ENCODE measurements at places on chromosomes 5 and 9. TPM values are rescaled to one million over a fixed set of nuclear protein-coding genes. Genes with fewer than 3 reads are reported as not detected.
A peak's percentile ranks its signal among the peaks of the same experiment; 100 is the strongest.

PCDHB9 gene
- total RNA-seq = 3.1 TPM

- no peak overlapping the region for H3K27ac ChIP-seq
- DNase-seq = no peak
- no peaks in the 10 kb centered on the region for H3K27me3 ChIP-seq
- H3K4me3 ChIP-seq = no peak overlapping the region
- H3K4me1 ChIP-seq = peaks cover 12% of the 10 kb centered on the region
- no peaks in the 10 kb centered on the region for H3K36me3 ChIP-seq
These were observed 345.9 kb downstream of the EFNA5 start for GRCh38 chr5:107324809-107325208.

DNA sequence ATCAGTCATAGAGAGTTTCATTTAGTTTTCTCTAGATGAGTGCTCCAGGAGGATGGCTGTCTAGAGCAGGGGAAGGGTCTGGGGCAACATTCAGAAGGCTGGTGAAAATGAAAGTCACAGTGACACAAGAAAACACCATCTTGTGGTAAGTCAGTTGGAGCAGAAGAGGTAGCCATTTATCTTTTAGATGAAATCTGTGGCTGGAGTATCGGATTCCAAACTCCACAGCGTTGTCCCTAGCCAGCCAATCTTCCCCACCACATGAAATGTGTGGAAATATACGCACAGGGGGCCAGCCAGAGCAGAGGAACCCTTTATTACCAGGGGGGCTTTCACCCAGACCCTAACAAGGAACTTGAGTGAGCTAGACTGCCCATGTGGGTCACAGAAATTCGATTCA is 15.9 kb upstream of the TNFAIP8 start:
- no peak overlapping the region for H3K4me3 ChIP-seq
- no peak for DNase-seq
- peaks cover 38% of the 10 kb centered on the region for H3K4me1 ChIP-seq
- H3K27me3 ChIP-seq = no peaks in the 10 kb centered on the region
- H3K27ac ChIP-seq = no peak overlapping the region
- no peaks in the 10 kb centered on the region for H3K36me3 ChIP-seq

DNA sequence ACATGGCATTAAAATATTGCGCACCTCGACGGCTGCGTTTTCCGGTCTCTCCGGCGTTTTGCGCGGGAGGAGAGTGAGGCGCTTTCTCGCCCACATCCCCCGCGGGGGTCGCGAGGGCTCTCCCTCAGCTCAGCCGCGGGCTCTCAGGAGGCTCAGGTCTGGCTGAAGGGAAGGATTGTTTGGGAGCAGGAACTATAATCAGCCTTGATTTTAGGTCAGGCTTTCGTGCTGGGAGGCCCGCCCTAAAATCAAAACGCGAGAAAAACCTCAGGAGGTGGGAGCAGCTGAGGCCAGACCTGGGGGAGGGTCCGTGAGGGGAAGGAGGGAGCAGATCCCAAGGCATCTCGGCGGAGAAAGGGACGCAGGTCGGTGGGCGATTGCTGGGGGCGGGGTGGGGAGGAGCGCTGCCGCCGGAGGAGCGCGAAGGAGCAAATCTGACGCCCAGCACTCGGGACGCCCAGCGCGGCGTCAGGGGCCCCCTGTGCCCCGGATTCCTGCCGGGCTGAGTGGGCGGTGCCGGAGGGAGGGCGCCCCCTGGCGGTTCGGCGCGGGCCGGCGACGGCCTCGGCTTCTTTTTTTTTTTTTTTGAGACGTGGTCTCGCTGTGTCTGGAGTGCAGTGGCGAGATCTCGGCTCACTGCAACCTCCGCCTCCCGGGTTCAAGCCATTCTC is 18.7 kb upstream of the RNF130 start:
- H3K36me3 ChIP-seq = no peaks in the 10 kb centered on the region
- peak overlapping the region; percentile 84 for H3K27ac ChIP-seq
- peak overlapping the region; percentile 87 for H3K4me3 ChIP-seq
- H3K4me1 ChIP-seq = peaks cover 9% of the 10 kb centered on the region

DNA sequence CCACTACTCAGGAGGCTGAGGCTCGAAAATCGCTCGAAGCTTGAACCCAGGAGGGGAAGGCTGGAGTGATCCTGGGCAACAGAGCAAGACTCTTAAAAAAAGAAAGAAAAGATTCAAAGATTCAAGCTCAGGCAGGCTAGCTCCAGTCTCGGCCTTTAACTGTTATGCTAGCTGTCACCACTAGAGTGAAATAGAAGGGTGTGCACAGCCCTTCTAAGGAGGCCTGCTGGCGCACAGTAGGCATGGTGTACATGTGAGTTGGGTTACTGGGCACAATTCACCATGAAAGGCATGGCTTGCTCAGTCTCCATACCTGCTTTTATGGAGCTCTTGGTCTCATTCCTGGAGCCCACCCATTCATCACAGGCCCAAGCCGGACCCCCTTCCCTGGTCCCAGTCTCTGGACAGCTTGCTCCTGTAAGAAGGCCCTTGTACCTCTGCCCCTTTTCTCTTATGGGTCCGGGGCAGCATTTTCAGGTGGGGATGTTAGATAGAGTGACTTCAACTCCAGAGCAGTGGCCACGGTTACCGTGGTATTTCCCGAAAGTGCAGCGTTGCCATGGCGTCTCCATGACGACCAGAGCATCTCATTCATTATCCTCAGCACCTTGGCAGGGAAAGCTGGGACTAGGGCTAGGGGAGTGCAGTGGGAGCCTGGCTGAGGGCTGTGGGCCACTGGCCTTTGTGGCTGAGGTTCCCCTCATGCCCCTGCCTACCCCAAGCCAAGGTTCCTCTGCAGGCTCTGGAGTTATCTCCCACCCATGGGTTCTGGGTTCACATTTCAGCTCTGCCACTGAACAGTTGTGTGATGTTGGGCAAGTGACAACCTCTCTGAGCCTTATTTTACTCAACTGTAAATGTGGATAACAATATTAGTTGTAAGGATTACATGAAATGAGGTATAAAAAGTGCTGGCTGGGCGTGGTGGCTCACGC is 5.7 kb downstream of the NDST1 start:
- DNase-seq = no peak
- no peaks in the 10 kb centered on the region for H3K27me3 ChIP-seq
- H3K27ac ChIP-seq = peak overlapping the region; percentile 93
- H3K36me3 ChIP-seq = no peaks in the 10 kb centered on the region

All from chondrocyte (in vitro differentiated cells).